Fibroblast of skin of right biceps (primary cell): ENCODE measurements at places on chromosomes 6 and 20.

DNA sequence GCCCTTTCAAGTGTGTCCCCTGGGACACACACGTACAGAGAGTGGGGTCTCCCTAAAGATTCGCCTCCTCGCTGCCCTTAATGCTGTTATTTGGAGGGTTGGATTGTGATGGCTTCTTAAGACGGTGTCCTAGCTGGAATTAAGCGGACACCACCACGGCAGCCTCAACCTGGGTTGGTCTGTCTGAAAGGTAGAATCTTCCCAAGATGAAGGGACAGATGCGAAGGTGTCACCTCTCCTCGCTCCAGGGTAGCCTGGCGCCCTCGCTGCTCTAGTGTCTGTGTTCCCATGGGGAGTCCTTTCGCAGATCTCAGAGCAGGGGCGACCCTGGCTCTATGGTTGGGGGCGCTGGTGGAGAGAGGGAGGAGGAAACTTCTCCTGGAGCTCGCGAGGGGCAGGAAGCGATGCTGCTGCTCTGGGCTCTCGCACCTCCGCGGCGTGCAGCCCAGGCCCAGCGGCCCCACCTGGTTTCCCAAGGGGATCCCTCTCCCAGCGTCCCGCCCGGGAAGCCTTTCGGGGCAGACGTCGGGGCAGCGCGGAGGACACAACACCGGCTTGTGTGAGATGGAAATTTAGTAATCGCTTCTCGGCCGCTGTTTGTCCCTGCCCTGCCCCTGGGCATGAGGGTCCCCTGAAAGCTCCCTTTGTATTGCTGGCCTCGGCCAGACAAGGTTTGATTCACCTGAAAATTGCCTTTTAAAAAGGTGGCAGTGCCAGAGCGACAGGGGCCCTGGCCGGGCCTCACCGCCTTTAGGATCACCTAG, 1.7 kb downstream of the RSPO3 start:
- DNase-seq: no peak

DNA sequence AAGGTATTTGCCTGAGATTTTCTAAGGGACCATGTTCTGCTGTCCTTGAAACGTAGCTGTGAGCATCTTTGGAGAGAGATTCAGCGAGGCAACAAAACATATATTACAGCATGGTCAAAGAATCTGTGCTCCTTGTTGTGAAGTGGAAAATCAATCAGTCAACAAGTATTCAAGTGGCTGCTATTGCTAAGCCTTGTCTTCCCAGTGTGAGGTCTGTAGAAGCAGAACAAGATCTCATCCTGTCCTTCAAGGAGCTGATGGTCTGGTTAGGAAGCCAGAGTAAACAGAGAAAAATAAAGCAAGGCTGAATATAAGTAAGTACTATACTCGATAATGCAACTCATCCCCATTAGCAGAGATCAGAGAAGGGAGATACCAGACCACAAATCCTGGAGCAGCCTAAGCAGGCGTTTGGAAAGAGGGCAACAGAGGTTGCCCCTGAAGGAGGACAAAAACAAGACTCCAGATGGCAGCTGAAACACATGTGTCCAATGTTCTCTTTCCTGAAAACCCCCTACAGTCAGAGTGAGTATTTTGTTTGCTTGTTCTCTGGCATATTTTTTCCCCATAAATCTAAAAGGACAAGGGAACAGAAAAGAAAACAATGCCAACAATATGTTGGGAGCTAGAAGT, 392.0 kb downstream of the SYNE1 start:
- DNase-seq: no peak

- DNase-seq: no peak
Measured at GRCh38 chr20:53826597-53827291, 233.1 kb upstream of the ZNF217 start.

- no peak for DNase-seq
Measured at GRCh38 chr20:36775196-36775595, 1.6 kb upstream of the DSN1 start.

- peak; percentile 93 for DNase-seq
Measured at GRCh38 chr20:44204156-44204831, 6.3 kb downstream of the OSER1 start.

GRCh38 chr6:6943421-6943820, 164.3 kb upstream of the RREB1 start:
- DNase-seq: no peak

GRCh38 chr20:21981597-21982344, 276.3 kb downstream of the PAX1 start:
- peak; percentile 89 for DNase-seq

DNA sequence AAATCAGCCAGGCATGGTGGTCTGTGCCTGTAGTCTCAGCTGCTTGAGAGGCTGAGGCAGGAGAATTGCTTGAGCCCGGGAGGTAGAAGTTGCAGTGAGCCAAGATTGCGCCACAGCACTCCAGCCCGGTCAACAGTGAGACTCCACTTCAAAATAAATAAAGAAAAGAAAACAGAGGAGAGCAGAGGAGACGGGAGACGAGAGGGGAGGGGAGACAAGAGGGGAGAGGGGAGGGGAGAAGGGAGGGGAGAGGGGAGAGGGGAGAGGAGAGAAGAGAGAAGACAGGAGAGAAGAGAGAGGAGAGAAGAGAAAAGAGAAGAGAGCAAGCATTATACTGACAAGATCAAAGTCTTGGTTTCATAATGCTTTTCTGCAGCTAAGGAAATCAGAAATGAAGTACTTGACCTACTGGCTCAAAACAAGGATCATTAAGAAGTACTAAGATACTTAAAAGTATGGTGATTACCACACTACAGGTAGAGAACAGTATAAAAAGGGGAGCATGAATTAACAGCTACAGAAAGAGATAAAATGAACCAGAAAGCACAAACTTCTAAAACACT, 30.5 kb downstream of the FAM8A1 start:
- no peak for DNase-seq

- DNase-seq: no peak
Measured at GRCh38 chr6:44276667-44277640, 6.7 kb downstream of the TMEM151B start.

- no peak for DNase-seq
Measured at GRCh38 chr20:33172781-33173180, 4.8 kb downstream of the BPIFA2 start.

GRCh38 chr6:157383471-157383870, 2.5 kb downstream of the ZDHHC14 start:
- DNase-seq: no peak

GRCh38 chr20:46388201-46388836, 18.1 kb downstream of the ELMO2 start:
- no peak for DNase-seq

DNA sequence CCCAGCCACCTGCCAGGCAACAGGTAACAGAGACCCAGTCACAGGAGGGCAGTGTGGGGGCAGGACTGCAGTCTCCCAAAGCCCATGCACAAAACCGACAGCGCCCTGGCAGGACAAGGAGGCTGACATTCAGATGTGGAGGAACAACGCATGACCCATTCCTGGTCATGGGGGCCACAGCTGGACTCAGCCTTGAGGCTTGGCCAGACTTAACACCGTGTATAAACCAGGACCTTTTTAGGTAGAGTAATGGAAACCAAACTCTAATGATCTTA, 8.1 kb downstream of the GFRA4 start:
- DNase-seq: no peak

DNA sequence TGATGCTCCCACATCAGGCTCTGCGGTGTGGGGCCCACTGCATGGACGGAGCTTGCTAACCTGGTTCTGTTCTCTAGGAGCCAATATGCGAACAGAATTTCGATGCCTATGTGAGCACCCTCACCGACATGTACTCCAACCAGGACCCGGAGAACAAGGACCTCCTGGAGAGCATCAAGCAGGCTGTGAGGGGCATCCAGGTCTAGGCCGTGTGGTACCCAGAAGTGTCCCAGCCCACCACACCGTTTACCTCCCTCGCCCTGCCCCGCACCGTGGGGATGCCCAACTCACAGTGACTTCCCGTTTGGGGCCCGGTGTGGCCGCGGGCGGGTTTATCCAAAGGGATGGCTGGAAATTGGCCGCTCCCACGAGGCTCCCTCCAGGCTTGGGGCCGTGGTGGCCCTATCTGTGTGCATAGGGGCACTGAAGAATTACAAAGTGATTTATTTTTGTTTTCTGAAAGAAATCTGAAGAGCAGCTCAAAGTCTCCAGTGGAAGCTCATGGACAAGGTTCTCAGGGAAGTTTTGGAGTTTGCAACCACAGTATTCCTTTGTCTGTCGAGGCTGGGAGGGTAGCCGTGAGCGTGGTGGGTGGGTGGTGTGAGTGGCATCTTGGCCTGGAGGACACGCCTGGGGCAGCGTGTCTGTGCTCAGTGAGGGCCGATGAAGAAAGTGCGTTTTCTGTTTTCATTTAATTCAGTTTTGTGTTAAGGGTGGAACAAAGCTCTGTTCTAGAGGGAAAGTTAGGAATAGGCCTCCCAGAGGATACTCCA, 15.1 kb upstream of the PCMTD2 start:
- no peak for DNase-seq

DNA sequence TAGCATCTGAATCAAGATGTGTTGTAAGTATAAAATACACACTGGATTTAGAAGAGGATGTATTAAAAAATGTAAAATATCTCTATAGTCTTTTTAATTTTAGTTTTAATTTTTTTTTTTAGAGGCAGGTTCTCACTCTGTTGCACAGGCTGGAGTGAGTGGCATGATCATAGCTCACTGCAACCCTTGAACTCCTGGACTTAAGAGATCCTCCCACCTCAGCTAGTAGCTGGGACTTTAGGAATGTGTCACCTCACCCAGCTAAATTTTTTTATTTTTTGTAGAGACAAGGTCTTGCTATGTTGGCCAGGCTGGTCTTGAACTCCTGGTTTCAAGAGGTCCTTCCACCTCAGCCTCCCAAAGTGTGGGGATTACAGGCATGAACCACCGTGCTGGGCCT, 46.7 kb upstream of the EPB41L1 start:
- DNase-seq: no peak

DNA sequence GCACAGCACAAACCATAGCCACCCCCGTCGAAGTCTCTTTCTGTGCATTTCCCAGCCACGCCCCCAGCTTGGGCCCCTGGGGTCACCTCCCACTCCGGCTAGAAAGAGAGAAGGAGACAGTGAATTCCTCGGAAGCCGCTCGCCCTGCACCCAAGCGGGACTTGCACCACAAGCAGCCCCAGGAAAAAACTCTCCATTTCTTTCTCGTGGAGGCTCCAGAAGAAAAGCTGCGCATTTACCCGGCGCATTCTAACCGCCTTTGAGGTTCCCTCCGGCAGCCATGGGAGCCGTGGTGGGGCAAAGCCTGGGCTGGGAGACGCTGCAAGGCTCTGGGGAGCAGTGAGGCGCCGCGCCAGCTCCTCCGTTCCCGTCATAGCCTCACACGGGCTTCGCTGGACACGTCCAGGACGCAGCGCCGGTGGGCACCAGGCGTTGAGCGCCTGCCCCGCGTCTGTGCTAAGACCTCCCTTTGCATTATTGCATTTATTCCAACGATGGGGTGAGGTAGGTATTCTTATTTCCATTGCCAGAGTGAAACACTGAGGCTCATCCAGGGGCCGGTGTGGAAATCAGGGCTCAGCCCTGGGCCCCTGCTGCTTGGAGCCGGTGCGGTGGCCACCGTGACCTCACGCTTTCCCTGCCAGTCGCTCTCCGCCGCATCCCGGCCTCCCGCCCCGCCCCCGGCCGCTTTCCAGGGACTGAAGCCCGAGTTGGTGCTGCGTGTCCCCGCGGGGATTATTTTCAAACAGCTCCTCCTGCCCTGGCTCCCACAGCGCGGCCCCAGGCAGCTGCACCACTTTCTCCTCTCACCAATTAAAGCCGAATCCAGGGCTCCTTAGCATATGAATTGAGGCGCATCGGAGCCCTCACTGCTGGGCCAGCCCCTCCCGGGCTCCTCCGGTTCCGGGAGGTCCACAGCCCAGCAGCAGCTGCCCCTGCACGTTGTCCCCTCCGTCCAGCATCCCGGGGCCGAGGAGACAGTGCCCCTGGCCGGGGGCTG, 148.3 kb upstream of the AFDN start:
- DNase-seq: no peak

GRCh38 chr6:22512686-22513427, 56.5 kb upstream of the HDGFL1 start:
- DNase-seq: peak; percentile 81

DNA sequence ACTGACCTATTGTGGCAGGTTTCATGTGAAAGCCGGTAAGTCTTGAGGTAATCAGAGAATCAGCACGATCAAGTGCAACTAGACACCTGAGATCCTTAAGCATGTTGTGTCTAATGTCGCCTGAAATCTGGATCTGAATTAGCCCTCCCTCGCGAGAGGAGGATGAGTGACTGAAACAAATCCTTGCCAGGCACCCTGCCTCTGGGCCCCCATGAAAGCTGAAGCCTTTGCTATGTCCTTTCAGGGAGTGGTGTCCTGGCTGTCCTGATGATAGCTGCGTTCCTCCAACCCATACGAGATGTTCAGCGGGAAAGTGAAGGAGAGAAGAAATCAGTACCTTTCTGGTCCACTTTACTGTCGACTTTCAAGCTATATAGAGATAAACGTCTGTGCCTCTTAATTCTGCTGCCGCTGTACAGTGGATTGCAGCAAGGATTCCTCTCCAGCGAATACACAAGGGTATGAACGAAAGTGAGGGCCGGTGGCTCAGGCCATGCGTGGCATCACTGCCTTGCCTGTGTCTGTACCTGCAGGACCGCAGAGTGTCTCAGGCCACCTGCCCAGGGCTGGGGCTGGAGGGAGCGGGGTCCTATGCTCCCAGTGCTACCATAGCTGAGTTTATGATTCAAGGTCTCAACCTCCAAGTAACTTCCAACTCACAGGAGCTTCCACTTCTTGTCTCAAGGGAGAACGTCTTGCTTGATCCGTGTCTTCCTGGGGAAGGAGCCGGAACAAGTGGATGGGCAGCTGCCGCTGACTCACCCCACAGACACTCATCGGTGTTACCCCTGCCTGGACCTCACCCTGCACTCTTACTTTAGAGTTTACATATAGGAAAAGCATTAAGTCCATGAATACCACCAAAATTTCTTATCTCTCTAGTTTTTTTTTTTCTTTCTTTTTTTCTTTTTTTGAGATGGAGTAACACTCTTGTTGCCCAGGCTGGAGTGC, 12.8 kb downstream of the UNC93A start:
- DNase-seq: no peak

DNA sequence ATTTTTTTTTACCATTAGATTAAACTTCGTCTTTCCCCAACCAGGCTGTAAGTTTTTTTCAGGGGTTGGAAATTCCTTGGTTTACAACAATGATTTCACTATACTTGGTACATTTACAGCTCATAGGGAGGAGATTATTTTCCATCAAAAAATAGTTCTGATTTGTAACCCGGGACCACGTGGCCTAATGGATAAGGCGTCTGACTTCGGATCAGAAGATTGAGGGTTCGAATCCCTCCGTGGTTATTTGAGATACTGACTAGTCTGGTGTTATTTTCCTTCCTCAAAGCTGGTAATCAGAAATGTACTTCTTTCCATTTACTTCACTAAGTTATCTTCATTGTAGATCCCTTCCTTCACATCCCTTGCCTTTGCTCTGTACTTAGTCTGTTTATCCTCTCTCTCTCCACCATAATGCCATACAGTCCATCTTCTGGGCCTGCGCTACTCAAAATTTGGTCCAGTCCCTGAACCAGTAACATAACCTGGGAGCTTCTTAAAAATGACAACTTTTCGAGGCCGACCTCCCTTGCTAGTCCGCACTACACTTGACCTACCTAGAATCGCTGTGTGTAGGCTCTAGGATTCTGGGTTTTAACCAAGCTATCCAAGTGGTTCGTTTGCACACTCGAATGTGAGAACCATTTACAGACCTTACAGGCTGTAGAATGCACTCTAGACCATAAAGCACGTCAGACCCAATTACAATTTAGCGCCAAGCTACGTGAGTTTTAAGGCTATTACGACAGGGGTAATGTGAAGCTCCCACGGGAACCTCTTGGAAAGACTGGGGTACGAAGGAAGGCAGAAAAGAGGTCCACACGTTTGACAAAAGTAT, 42.1 kb upstream of the BTN3A2 start:
- peak; percentile 94 for DNase-seq

- peak; percentile 11 for DNase-seq
Measured at GRCh38 chr20:15297059-15297875, 959.9 kb upstream of the FLRT3 start.

- no peak for DNase-seq
Measured at GRCh38 chr6:37867756-37868446, 48.4 kb downstream of the ZFAND3 start.
